ENCODE measurements at places on chromosomes 16 and 17.
A peak's percentile ranks its signal among the peaks of the same experiment; 100 is the strongest.

GRCh38 chr16:69193855-69194254 is 6.9 kb downstream of the SNTB2 start:
- no peak for DNase-seq

GRCh38 chr17:17455173-17455572 is 21.6 kb upstream of the MED9 start:
- DNase-seq: no peak

GRCh38 chr16:35691057-35691456 is 2231.6 kb downstream of the TP53TG3F start:
- no peak for DNase-seq

DNA sequence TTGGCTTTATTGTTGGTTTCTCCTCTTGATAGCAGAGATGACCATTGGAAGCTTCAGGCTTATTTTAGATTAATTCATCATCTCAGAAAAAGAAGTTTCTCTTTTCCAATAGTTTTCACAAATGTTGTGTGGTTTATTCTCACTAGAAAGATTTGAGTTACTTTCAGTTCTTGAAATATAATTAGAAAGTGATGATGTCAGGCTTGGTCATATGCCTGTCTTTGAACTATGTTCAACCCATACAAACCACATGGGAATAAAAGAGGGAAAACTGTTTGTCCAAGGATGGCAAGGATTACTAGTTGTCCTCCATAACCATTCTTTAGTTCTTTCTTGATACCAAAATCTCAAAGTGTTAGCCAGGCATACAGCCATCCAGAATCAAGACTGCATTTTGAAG is 3.7 kb upstream of the HS3ST2 start:
- peak; percentile 28 for DNase-seq

Data from MM.1S (cell line).